Left forelimb (tissue), 1 donor: ENCODE measurements at places on chromosomes 12 and 14.
A peak's percentile ranks its signal among the peaks of the same experiment; 100 is the strongest.

DNA sequence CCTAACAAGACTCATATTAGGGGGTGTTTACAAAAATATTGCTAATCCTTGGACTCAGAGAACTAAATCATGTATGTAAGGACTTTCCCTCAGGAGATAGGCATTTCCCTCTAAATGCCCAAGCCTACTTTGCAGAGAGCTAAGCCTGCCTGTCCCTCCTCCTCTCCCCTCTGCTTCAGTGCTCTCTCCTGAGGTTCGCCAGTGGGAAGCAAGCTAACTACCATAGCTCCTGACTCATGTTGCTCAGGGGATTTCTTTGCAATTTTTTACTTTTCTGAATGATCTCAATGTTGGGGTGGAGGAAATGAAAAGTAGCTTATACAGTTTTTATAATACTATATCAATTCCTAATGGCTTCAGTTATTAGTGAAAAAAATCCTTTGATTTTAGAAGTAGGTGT is 29.6 kb downstream of the IFT43 start:
- no peak for DNase-seq

DNA sequence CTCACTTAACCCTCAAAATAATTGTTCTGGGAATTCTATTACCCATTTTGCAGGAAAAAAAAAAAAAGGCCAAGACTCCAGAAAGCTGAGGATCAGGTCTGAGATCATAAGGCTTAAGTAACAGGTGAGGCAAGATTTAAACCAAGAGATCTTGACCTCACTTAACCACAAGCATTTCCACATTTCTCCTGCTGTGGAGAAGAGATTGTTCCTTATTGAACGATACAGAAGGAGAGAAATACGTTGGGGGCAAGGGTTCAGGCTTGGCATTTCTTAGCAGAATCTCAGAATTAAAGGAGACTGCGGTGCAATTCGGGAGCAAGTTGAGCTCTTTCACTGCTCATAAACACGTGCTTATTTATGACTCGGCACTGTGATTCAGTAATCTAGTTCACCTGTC is 885.3 kb upstream of the TMEM132C start:
- DNase-seq: no peak

GRCh38 chr14:37622231-37622923 is 26.9 kb downstream of the TTC6 start:
- DNase-seq: peak; percentile 73

DNA sequence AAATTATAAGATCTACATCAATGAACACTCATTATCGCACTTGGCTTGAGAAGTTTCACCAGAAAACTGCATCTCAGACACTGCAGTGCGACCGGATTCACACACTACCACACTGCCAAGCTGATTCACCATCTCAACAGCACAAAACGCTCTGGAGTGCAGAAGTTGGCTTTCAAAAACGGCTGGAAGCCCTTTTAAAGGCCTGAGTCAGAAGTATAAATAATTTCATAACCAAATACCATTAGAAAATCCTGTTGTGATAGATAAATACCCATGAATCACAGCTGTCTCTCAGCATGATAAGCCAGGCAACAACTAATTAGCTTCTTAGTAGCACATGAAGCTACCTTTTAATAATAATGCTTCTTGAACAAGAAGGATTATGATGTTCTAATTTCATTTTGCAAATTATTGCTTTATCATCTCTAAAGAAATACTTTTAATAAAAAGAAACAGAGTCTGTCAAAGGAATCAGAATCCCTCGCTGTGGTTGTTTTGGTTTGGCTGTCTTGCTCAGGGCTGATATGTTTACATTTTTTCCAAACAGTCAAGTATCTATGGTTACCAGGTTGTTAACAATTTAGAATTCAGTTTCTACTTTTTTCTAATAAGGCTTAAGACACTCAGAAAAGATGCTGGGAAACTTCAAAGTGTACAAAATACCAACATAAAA is 51.2 kb downstream of the SLC2A13 start:
- no peak for DNase-seq

DNA sequence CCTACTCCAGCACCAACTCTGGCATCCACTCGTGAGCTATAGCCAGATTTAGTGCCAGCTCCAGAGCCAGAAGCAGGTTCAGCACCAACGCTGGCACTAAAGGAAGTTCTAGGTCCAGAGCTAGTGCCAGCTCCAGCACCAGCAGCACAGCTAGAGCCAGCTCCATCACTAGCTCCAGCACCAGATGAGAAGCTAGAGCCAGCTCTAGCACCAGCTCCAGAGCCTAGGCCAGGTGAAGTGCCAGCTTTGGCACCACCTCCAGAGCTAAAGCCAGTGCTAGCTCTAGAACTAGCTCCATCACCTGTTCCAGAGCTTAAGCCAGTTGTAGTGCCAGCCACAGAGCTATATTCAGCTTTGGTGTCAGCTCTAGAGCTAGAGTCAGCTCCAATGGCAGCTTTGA is 24.7 kb downstream of the ABCD4 start:
- DNase-seq: no peak

DNA sequence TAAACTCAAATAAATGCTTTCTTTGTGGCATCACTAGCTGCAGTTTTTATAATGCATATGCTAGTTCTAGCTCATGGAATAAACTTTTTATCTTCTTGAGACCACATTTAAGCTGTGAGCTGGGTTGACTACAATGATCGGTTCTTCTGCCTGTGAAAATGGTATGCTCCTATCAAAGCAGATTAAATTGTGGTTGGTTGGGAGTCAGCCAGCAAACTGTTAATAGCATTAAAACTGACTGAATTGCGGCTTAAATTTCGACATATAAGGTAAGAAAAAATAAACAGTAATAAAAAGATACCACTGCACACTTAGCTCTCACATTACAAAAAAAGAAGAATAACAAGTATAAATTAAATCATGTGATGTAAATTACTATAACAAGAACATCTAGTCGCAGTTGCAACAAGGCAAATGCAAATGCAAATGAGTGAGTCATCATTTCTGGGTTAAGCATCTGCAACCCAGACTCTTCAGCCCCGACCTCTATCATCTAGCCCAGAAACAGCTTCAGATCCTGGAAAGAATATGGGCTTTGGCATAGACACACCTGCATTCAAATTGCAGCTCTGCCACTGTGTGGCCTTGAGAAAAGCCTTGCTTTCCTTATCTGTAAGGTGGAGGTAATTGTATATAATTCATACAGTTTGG is 19.8 kb upstream of the DHRS7 start:
- DNase-seq: no peak

DNA sequence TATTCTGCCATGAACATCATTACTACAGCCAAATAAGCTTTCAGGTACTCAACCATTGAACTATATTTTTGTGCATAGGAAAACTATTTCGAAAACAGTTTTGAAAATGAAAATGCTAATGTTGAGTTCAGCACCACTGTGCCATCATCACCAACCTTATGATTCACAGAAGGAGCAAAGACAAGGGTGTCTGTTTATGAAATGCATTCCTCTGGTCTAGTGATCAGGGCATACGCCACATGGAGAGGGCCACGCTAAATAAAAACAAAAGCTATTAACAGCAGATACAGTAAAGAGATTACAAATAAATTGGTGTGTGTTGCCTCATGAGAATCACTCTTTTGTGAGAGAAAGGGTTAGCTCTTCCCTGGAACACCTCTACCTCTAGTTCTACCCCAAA is 43.2 kb upstream of the BMAL2 start:
- DNase-seq: no peak

GRCh38 chr12:24797901-24798300 is 151.0 kb downstream of the BCAT1 start:
- no peak for DNase-seq

- no peak for DNase-seq
Observed at GRCh38 chr14:30295980-30296379, 263.0 kb upstream of the G2E3 start.

- DNase-seq: no peak
Observed at GRCh38 chr12:24780697-24781368, 168.1 kb downstream of the BCAT1 start.

GRCh38 chr14:51129130-51129529 is 34.2 kb upstream of the TRIM9 start:
- DNase-seq: no peak

DNA sequence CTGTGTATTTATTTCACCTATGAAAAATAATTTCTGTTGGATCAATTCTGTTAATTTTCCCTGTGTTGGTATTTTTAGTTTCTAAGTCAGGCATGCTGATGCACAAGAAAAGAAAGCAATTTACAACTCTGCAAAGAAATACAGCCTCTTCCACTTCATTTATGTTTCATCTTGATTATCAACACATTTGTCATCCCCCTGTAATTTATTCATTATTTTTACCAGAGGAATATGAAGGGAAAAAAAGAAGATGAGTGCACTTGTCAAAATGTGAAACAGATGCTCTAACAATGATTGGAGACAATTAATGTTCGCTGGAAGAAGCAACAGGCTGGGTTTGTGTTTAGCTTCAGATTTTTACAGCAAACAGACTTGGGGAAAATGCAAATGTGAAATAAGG is 958.5 kb upstream of the SEL1L start:
- no peak for DNase-seq

DNA sequence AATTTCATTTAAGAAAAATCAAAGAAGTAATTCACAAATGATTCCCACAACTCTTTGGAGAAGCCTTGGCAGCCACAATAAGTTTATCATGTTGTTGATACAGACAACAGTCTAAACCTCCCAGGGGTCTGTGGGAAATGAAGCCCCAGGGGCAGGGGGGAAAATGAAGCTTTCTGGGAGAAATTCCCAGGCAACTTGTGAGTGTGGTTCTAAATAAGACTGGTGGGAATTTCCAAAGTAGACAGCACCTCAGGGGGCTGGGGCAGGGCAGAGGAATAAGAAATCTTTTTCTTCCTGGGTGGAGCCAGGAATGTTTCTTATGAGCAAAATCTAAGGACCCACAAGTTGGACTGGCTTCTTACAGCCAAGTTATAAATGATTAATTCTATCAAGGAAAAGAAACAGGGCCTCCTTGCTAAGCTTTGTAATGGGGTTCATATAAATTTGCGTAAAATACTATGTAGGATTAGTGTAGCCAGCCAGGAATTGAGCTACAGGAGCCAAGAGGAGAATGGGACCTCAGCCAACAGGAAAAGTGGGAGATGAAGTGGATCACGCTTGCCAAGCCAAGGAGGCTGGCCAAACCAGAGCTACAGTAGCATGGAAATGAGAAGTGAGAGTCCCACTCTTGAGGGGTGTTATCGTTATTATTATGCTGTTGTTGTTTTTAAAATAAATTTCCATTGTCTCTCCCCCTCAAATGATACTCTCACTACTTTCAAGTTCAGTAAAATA is 182.9 kb upstream of the FAR2 start:
- no peak for DNase-seq

DNA sequence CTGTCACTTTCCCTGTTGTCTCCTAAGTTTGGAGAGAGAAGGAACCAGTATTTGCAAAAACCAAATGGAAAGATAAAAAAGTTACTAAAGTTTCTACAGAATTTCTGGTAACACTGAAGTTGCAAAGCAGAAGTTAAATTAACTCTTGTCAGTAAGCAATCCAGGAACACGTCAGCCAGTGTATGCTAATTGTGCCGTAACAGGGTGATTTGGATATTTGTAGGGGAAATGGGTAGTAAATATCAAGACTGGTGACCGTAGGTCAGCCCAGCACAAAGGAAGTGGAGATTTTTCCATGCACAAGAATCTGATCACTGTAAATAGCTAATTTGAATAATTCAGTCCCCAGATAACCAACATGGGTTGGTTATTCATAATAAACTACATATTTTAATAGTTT is 2.3 kb downstream of the CDKN1B start:
- no peak for DNase-seq

- DNase-seq: no peak
Observed at GRCh38 chr14:40028991-40029390, 596.8 kb upstream of the FBXO33 start.

DNA sequence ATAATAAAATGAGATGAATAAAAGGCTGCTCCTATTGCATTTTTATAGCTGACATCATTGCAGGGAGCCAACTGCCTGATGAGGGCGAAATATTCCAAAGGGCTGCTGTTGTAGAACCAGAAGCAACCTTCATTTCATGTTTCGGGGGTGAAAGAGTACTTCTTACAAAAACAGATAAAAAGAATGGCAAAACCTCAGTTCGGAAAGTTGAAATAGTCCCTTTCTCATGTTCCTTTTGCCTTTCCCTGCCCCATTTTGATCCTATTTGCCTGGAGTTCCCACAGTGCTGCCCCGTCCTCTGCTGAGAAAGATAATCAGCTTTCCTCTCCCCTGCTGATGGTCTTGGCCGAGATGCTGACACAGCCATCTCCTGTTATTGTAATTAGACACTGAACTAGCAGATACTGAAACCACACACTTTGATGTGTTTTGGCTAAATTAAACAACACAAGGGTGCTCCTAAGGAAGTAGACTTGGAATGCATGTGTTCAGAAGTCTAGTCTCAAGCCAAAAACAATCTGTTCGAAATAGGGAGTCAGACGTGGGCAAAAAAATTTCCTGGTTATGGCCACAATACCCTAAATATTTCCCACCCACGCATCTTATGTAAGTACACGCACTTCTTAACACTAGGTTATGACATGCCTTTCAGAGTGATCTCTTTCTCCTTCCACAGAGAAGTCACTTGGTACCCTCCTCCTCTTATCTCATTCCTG is 117.2 kb downstream of the PPM1H start:
- DNase-seq: no peak

DNA sequence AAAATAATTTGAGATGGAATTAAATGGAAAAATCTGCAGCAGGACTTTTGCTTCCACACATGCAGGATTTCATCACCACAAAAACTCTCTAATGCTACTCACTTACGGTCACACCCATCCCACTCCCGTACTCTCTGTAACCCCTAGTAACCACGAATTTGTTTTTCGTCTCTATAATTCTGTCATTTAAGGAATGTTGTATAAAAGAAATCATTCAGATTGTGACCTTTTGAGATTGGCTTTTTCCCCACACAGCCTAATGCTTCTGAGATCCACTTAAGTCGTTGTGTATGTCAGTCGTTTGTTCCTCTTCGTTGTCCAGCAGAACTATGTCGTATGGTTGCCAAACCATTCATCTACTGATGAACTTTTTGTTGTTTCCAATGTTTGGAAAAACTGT is 19.8 kb upstream of the PZP start:
- no peak for DNase-seq

- no peak for DNase-seq
Observed at GRCh38 chr12:64036414-64036813, 185.7 kb downstream of the KICS2 start.

- no peak for DNase-seq
Observed at GRCh38 chr14:102891556-102891955, 30.9 kb upstream of the AMN start.

GRCh38 chr14:100711493-100711892 is 15.2 kb upstream of the DLK1 start:
- DNase-seq: no peak

- no peak for DNase-seq
Observed at GRCh38 chr12:92218394-92219077, 72.9 kb upstream of the BTG1 start.

DNA sequence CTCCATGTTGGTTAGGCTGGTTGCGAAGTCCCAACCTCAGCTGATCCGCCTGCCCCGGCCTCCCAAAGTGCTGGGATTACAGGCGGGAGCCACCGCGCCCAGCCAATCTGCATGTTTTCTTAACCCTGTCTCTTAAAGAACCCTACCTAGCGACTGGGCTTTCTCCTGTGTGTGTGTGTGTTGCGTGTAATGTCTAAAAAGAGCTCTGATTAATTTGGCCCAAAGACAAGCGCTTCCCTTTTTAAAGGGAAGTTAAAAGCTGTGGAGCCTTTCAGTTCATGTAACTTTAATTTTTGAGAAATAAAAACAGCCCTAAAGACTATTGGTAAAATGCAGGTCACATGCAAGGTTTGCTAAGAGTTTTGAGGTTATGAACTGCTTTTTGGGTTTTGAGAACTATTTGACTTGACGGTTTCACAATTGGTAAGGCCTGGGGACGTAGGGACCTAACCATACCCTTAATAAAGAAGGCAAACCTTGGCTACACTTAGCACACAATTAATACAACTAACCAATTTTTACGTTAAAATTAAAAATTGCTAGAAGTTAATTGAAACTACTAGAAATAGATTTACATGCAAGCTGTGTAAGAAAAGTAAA is 103.2 kb downstream of the KCNMB4 start:
- DNase-seq: no peak
